Anterior cingulate cortex (tissue), 58 donors: ENCODE measurements at places on chromosomes 6 and 20.

- no peak for DNase-seq
Observed at GRCh38 chr6:169246445-169246844, 7.2 kb downstream of the THBS2 start.

DNA sequence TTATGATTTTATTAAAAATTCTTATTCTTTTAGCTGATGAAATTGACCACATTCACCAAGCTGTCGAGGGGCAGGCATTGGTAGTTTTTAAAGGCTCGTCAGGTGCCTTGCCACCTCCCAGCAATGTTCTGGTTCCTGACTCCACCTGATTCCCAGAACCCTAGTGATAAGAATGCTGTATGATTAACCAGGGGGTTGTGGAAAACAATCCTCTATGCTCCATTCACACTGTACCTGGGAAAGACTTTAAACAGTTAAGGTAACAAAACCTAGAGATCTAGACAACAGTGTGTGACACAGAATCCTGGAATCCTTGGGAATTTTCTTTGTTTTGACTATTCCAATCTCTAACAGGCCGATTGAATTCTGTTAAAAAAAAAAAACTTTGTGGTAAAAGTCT lies 165.7 kb upstream of the OLIG3 start:
- DNase-seq = no peak

GRCh38 chr6:150253489-150253888 lies 110.6 kb downstream of the PPP1R14C start:
- no peak for DNase-seq

GRCh38 chr6:42720739-42721138 lies 1.7 kb downstream of the PRPH2 start:
- no peak for DNase-seq

DNA sequence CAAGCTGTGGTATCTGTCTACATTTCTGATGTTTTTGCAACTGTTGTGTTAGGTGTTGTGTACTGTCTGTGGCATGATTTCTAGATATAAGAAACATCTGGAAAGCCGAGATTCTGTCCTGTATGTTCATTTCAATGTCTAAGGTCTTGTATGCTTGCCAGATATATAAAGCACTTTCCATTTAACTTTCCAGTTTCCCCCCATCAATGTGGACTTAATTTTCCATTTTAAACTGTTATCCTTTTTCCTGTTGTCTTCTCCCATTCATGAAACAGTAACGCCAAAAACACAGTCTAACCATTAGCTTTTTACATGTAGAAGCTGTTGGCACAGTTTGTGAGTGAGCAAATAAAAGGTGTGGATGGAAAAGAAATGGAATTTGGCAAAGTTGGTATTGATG lies 181.6 kb downstream of the FARS2 start:
- no peak for DNase-seq

DNA sequence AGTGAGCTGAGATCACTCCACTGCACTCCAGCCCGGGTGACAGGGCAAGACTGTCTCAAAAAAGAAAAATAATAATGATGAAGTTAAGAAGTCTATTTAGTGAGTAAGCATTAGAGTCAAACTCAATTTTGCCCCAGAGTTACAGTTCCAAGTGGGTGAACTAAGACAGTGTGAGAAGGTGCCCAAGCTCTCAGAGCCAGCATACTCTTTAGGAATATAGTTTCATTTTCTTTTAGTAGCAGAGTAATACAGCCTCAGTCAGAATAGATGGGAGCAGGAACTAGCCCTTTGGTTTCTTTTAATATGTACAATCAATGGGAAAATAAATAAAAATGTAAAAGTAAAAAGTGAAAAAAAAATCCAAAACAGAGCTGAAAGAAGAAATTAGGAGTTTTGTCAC lies 87.0 kb upstream of the ADGRF1 start:
- DNase-seq = no peak

DNA sequence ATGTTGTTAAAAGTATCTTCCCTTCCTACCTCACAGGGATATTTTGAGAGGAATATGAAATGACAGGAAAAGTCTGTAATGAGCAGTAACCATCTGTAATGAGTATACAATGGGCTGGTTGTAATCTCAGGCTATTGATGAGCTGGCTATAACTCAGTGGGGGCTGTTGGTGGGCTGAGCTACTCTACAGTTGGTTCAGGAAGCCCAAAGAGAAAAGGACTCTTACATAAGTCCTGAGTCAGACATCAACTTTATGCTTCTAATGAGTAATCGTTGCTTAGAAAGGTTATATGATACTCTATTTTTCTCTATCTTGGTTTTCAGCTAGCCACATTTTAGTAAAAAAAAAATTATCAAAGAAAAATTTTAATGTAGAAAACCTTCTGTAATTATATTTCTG lies 26.4 kb downstream of the ZNF391 start:
- no peak for DNase-seq

DNA sequence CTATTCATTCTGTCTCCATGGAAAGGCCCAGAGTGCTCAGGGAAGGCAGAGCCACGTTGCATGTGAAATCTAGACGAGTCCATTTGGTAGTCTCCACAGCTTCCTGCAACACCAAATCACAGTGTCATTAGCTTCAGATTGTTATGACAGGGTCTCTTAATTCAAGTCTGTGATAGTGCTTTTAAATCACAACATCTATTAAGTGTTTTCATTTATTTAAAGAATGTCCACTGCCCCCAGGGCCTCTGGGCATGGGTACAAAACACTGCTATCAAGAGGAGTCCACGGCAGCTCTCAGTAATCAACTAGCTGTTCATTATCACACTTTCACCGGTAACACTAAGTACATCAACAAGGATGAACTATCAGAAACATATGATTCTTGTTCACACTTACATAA lies 455.9 kb upstream of the JARID2 start:
- DNase-seq = no peak

DNA sequence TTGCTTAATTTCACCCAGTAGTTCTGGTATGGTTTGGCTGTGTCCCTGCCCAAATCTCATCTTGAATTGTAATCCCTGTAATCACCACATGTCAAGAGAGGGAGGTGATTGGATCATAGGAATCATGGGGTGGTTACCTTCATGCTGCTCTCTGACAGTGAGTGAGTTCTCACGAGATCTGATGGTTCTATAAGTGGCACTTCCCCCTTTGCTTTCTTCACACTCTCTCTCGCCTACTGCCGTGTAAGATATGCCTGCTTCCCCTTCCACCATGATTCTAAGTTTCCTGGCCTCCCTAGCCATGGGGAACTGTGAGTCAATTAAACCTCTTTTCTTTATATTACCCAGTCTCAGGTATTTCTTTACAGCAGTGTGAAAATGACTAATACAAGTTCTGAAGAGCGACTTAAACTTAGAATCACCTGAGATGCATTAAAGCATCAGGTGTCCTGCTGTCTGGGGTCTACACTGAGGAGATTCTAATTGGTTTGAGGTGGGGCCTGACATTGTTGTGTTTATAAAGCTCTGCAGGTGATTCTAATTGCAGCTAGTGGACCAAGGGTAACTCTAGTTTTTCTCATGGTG lies 82.1 kb upstream of the DTNBP1 start:
- no peak for DNase-seq

DNA sequence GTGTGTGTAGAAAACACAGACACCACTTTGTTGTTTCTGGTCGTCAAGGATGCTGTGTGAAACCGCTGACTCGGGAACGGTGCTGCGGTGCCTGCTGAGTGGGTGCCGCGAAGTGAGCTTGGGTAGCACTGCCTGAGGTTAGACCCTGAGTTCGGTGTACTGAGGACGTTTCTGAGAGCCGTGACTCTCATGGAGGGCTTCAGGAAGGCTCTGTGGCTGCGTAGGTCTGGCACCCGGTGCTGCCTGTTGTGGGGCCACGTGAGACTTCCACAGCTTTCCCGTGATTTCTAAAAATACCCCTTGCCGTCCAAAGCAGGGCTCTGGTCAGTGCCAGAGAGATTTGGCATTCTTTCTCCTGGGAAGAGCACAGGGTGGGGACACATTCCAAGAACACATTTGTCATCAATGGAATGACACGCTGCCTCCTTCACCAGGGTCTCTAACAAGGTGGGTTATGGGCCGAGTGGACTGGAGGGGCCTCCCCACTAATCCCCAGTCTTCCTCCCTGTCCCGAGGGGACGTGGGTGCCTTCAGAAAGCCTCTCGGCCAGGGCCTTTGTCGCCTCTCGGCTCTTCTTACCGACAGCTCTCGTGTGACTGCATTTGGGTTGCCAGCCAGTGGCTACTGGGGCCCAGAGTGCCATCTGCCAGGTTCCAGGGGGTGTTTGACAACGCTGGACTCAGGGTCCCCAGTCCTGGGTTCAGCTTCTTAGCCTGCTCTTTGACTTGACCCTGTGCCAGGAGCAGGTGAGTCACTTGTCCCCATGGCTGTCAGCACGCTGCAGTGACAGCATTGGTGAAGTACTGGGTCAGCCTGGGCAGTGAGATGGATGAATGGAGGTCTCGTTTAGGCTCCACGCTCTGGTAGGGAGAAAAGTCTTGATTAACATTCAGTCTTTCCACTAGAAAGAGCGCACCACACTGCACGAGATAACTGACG lies 62.2 kb downstream of the SYNJ2 start:
- no peak for DNase-seq

- DNase-seq = no peak
Observed at GRCh38 chr20:63080411-63080810, 73.6 kb upstream of the BHLHE23 start.

DNA sequence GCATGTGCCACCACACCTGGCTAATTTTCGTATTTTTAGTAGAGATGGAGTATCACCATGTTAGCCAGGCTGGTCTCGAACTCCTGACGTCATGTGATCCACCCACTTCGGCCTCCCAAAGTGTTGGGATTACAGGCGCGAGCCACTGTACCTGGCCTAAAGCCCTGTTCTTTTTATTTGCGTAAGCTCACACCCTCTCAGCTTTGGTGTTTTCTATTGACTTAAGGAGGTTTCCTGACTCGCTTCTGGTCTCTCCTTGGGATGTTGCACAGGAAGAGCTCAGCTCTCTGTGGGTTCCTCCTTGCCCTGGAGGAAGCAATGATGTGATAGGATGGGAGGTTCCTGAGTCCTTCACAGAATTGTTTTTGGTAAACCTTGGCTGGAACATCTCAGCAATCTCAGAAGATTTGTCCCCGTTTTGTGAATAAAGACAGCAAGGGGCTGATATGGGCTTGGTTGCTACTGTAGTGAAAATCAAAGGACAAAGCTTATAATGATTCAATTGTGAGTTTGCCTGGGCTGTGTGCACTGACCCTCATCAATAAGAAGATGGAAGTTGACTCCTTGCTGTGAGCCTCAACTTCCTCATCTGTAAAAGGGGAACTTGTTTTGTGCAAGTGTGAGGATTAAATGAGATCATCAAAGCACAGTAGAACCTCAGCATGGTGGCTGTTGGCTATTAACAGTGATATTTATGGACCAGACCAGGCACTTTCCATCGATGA lies 27.0 kb downstream of the TOX2 start:
- no peak for DNase-seq

DNA sequence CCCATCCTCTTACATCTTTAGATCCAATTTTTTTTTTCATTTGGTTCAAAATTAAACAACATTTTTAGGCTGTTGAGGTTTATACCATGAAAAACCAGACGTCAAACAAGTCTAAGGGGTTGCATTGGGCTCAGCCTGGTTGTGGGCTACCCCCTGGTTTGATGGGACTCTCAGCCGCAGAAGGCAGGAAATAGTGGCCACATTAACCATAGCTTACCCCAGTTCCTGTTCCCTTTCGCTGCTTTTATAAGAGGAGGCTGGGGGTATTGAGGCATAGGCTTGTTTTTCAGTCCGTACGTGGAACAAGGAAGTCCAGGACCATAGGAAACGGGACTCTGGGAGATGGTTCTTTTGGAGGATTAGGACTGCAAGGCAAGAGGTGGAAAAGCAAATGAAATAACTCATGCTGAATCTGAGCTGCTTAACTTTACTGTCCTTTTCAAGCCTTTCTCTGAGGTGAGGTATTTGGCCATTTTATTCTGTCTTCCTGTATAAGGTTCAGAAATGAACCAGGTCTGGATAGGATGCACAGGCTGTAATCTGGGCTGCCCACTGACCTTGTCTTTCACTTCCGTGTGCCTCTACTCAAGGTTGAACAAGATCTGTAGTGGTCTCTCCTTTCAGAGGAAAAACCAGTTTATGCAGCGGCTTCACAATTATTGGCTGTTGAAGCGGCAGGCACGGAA lies 7.7 kb downstream of the BRPF3 start:
- DNase-seq = no peak

DNA sequence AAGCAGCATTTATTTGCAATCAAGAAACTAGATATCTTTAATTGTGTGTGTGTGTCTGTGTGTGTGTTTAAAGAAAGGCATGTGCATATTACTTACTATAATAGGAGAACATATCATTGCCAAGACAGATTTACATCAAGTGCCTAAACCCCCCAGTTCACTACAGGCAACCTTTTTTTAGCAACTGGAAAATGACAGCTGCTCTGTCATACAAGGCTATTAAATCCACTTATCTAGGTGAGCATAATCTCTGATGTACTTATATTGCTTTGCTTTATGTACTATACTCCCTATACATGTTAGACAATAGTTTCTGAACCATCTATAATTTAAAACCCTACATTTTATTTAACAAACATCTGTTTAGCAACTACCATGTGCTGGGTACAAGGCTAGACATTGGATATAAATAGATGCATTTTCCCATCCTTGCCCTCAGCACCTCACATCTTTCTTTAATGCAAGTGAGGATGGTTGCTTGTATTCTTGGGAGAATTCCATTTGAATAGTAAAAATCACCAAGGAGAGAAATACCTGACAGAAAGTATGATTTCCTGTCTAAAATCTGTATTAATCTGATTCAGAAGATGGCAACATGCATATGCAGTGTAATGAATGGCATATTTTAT lies 398.3 kb downstream of the LAMA2 start:
- DNase-seq = no peak

GRCh38 chr6:163181666-163182180 lies 232.8 kb upstream of the QKI start:
- no peak for DNase-seq

- DNase-seq = no peak
Observed at GRCh38 chr6:3311826-3312225, 53.1 kb downstream of the PSMG4 start.

DNA sequence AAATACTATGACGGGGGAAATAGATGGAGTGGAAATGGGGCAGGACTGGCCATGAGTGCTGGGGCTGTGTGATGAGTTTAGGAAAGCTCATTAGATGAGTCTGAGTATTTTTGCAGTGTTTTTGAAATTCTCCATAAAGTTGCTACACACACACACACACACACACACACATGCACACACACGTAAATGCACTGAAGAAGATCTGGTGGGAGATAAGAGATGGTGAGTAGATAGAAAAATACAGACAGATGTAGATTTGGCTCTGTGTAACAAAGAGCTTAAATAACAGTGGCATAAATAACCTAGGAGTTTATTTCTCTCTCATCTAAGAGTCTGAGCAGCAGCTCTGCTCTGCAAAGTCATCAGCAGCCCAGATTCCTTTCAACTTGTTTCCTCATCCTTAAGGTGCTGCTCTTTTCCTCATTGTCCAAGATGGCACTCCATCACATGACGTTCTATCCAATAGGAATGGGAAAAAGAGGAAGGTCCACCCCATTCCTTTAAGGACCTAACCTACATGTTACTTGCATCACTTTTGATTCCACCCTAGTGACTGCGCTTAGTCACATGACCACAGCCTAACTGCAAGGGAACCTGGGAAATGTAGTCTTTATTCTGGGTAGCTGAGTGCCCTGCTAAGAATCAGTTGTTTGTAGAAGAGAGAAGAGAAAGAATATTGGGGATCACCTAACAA lies 76.4 kb downstream of the EYA2 start:
- DNase-seq = no peak

- no peak for DNase-seq
Observed at GRCh38 chr6:155510879-155511278, 55.2 kb upstream of the NOX3 start.

- DNase-seq = no peak
Observed at GRCh38 chr6:148790404-148790803, 43.6 kb downstream of the UST start.

- DNase-seq = no peak
Observed at GRCh38 chr6:118659513-118660217, 8.3 kb upstream of the CEP85L start.

- no peak for DNase-seq
Observed at GRCh38 chr6:2719093-2719455, 31.6 kb downstream of the MYLK4 start.
